ENCODE measurements at places on chromosomes 1 and 21. TPM values are rescaled to one million over a fixed set of nuclear protein-coding genes. Genes with fewer than 3 reads are reported as not detected.

Gene SRGAP2B
- total RNA-seq = 19.1 TPM

Gene HIVEP3
- total RNA-seq = 3.8 TPM

Gene CYP4A11
- total RNA-seq = not detected

Gene MAN1C1
- 0.96 TPM for total RNA-seq

Gene CCDC185
- 0.03 TPM for total RNA-seq

Gene RYR2
- 0.03 TPM for total RNA-seq

Gene ATXN7L2
- 2.5 TPM for total RNA-seq

Gene SIM2
- 6.1 TPM for total RNA-seq

Gene OR14K1
- total RNA-seq = not detected

Gene PLA2G5
- not detected for total RNA-seq

Gene ANKRD65
- 0.03 TPM for total RNA-seq

Gene FCRLB
- 1.5 TPM for total RNA-seq

Gene OXCT2
- total RNA-seq = 0.61 TPM

Gene PLXNA2
- 3.8 TPM for total RNA-seq

Gene GBP4
- 0.02 TPM for total RNA-seq

Gene TEKT2
- not detected for total RNA-seq

Measured in A549 treated with AZD2906 at 1 μM for 4 hours (cell line).